CD4-positive, alpha-beta T cell treated with Interleukin-15 for 4 hours (primary cell): ENCODE measurements at places on chromosomes 13 and 19.

- no peak for DNase-seq
These were observed 93.4 kb downstream of the KCTD12 start for GRCh38 chr13:76792731-76793347.

- no peak for DNase-seq
These were observed 208.1 kb downstream of the RBM26 start for GRCh38 chr13:79197933-79198332.

- DNase-seq, result no peak
These were observed 68.1 kb downstream of the ABCC4 start for GRCh38 chr13:95233026-95233635.

DNA sequence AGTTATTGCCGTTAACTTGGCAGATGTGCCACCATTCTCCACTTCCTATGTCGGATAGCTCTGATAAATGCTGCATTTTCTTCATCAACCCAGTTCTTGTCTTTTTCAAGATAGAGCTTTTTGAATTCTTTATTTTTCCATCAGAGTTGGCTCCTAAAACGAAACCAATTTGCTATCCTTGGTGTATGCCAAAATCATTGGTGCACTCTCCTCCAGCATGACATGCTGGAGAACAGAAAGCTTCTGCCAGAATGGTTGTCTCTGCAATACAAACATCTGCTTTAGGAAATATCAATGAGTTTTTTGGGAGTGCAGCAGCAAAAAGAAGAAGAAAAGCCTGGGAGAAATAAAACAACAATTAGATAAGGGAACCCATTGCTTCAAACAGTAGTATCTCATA is 124.2 kb downstream of the CDK8 start:
- no peak for DNase-seq

- DNase-seq, result no peak
These were observed 71.5 kb upstream of the ARHGEF7 start for GRCh38 chr13:111043575-111043982.

GRCh38 chr13:19607523-19608078 is 25.9 kb upstream of the MPHOSPH8 start:
- no peak for DNase-seq

DNA sequence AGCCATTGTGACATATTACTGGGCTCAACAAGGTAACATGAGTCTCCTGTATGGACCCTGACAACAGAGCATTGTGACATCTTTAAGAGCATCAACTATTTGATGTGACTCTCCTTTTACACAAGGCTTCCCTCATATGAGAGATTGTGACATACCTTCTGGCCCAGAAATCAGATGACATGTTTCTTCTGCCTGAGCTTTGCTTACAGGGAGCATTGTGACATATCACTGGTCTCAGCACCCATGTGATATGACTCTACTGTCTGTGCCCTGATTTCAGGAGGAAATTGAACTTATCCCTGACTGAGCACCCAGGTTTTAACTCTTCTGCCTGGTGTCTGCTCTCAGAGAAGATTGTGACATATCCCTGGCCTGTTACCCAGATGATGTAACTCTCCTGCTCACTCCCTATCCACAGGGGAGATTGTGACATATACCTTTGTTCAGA is 15.9 kb upstream of the ZNF681 start:
- DNase-seq, result no peak

- DNase-seq, result no peak
These were observed 10.1 kb downstream of the THAP8 start for GRCh38 chr19:36043952-36044351.

GRCh38 chr19:36121486-36122124 is 6.3 kb downstream of the TBCB start:
- DNase-seq, result no peak

- no peak for DNase-seq
These were observed 8.6 kb upstream of the RNF6 start for GRCh38 chr13:26230703-26231102.

DNA sequence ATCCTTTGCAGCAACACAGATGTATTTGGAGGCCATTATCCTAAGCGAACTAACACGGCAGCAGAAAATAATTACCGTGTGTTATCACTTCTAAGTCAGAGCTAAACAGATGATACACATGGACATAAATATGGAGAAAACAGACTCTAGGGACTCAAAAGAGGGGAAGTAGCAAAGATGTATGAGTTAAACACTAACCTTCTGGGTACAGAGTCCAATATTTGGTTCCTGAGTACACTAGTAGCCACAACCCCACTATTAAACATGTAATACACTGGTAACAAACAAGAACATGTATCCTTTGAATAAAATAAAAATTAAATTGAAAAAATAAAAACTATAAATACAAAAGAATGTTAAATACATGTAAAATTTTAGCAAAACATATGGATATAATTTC is 118.0 kb upstream of the SLITRK5 start:
- DNase-seq, result no peak

DNA sequence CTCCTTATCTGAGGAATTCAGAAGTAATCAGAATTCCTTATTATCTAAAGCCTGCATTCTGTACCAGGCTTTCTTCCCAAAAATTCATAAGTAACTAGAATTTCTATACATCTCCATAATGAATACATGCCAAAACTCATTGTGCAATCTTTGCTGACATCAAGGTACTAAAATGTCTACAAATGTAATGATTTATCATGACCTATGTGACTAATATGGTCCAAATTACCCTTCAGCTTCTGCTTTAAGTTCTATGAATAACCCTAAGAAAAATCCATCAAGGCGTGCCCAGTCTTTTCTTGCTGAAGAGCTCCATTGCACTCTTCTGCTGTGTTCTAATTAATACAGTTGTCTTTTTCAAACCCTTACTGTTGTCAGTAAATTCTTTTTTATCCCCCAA is 58.5 kb upstream of the SLITRK1 start:
- DNase-seq, result no peak

- no peak for DNase-seq
These were observed 7.6 kb upstream of the IPO5 start for GRCh38 chr13:97945792-97946419.

DNA sequence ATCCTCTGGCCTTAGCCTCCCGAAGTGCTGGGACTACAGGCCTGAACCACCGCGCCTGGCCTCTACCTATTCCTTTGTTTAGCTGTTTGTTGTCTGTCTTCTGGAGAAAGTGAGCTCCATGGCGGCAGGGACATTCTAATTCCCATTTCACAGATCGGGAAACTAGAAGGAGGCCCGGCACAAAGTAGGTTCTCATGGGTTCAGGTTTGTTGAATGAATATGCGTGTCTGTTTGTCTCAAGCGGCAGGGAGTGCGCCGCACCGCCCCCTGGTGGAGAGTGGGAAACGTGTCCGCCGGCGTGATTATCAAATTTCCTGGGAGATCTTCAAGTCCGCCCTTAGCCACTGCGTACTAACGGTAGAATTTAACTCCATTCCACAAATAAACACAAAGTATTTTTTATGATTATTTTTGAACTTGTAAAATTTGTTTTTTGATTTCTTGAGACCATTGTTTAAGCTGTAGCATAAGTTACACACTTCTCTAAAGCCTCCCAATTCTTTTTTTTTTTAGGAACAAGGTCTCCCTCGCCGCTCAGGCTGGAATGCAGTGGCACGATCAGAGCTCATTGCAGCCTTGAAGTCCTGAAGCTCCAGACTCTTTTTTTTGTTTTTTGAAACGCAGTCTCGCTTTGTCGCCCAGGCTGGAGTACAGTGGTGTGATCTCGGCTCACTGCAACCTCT is 8.9 kb upstream of the CCDC9 start:
- peak; percentile 79 for DNase-seq

GRCh38 chr13:59176775-59177174 is 987.0 kb downstream of the DIAPH3 start:
- no peak for DNase-seq

- DNase-seq, result peak; percentile 61
These were observed 900 bp downstream of the PPP1R13L start for GRCh38 chr19:45403781-45404556.

DNA sequence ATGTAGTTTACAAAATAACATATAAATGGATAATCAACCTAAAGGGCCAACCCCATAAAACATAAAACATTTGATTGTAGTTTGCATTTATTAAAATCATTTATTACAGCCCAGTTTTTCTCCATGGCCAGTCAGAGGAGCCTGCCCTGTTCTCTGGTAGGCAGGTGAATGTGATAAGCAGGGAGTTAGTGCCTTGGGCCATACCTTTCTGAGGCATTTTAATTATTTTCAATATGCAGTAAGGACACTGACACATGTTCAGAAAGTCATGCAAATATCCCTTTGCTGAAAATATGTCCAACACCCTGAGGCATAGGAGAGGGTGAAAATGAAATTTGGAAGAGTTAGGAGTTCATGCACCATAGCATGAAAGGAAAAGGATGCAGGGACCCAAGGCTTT is 242.6 kb upstream of the EDNRB start:
- DNase-seq, result no peak

GRCh38 chr19:3233831-3234230 is 9.4 kb downstream of the CELF5 start:
- DNase-seq, result no peak

DNA sequence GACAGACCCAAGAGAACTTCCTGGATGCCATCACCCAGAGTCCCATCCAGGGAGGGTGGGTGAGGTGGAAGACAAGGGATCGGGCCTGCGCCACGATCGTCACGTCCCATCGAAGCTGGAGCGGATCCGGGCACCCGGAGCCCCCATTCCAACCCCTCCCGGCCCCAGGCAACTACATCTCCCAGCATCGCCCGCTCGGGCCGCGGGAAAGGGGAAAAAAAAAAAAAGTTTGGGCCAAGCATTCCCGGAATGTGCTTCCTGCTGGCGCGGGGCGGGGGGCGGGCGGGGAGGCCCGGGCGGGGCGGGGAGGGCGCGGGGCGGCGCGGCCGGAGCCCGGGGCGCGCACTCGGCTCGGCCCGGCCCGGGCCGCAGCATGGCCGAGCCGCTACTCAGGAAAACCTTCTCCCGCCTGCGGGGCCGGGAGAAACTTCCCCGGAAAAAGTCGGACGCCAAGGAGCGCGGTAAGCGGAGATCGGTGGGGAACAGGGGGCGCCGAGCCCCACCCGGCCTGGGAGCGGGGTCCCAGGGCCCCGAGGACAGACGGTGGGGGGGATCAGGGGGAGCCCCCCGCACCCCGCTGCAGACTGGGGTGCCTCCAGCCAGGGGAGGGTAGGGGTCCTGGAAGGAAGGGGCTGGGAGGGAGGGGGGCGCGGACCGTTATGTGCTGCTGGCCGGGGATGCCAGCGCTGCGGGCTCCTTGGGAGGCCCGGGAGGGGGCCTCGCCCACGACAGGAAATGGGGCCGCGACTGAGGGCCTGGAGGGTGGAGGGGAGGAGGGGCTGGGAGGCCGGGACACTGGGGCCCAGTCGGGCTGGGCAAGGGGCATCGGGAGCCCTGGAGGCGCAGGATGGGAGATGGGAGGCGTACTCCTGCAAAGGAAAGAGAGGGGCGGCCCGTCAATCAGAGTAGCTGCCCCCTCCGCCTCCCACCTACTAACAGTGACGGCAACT is at the start of gene SYDE1:
SYDE1 (plus strand) TSS at position 341 of the 950 bp plus-strand sequence; CDS start at position 374, 33 bp downstream.
- DNase-seq, result no peak

GRCh38 chr19:15328312-15328711 is 4.0 kb downstream of the BRD4 start:
- DNase-seq, result no peak

DNA sequence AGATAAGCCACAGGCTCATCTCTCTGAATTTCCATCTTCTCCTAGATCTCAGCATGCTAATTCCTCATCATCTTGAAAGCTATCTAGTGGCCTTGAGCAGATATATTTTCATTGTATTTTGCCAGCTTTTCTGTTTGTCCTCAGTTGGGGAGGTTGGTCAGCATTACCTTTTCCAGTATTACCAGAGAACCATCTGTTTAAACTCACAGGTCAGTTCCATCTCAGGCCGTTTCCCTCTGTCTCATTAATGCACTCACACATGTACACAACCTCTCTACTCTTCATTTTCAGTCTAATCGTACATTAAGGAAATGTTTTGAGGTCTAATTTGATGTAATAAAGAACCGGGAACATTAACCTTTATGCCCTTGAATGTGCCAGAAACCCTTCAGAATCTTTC is 29.7 kb downstream of the USPL1 start:
- DNase-seq, result no peak

DNA sequence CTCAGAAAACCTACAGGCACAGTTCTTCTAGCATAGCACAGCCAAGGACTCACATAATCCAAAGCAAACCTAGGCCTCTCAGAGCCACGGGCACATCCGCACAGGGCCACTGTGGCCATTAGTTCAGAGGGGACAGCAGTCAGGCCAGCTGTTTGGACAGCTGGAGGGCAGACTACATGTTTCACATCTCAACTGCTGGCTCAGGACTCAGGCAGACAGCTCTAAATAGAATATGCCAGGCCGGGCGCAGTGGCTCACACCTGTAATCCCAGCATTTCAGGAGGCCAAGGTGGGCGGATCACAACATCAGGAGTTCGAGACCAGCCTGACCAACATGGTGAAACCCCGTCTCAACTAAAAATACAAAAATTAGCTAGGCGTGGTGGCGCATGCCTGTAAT is 26.8 kb downstream of the SAFB2 start:
- DNase-seq, result no peak

DNA sequence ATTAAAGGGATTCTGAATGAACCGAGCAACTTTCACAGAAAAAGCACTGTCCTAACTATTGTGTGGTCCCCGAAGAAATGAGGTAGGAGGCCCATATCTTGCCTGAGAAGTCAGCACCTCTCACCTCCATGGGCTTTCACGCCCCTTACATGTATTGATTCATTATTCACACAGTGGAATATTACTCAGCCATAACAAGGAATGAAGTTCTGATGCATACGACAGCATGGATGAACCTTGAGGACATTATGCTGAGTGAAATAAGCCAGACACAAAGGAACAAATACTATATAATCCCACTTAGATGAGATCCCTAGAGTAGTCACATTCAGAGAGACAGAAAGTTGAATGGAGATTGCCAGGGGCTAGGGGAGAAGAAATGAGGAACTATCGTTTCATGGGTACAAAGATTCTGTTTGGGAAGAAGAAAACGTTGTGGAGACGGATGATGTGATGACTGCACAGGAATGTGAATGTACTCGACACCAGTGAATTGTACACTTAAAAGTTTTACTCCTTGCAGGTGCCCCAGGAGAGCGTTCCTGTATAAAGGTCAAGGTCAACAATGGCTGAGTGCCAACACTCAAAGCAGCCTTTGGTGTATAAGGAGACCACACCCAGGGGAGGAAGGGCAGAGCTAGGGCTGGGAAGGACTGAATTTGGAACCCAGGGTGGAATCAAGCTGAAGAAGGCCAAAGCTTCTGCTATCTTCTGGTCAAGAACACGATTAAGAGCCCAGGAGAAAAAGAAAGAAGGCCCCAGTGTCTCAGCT is 22.5 kb downstream of the ZIC5 start:
- DNase-seq, result no peak
